HT1080 (cell line): ENCODE measurements at places on chromosomes 3 and 15.

DNA sequence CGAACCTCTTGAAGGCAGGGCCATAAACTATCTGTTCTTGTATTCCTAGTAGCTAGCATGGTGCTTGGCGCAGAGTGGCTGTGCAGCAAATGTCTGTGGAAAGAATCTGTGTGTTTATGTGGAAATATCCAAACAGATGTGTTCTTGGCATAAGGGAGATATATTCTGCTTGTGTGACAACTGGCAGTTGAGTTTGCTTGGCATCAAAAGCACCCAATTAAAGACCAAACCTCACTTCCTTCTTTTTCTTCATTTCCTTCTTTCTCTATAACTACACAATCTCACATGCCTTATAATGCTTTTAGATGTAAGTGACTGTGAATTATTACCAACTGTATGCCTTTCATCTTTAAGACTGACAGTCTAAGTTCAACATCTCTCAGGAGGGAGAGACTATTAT lies 296.5 kb downstream of the SLC9A9 start:
- DNase-seq: no peak

DNA sequence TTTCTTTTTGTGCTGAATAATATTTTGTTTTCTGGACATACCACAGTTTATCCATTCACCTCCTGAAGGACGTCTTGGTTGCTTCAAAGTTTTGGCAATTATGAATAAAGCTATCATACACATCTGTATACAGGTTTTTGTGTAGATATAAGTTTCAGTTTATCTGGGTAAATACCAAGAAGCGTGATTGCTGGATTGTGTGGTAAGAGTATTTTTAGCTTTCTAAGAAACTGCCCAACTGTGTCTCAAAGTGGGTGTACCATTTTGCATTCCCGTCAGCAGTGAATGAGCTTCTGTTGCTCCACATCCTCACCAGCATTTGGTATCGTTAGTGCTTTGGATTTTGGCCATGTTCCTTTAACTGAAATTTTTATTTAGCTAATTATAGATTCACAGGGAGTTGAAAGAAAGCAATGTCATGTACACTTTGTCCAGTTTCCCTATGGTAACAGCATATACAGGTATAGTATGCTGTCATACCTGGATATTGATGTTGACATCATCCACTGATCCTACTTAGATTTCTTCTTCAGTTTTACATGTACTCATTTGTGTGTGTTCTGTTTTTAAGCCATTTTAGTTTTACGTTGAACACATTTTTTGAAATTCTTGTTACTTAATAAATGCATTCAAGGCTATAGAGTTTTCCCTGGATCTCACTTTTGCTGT lies 11.9 kb downstream of the ARID3B start:
- no peak for DNase-seq

DNA sequence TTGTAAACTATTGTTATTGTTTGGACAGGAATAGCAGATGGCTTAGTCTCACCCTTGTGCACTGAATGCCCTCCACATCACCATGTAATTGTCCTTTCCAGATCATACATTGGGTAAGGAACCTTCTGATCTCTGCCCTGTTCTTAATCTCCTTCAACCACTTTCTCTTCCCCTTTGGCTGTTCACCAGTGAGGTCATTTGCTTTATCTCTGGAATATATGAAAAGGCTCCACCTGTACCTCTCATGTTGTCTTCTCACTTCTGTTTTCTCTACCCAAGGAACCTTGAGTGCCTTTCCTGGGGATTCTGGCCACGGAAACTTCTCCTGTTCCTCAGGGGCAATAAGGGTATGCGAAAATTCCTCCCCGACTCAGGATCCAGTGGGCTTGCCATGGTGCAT lies 28.5 kb downstream of the MCTP2 start:
- no peak for DNase-seq

DNA sequence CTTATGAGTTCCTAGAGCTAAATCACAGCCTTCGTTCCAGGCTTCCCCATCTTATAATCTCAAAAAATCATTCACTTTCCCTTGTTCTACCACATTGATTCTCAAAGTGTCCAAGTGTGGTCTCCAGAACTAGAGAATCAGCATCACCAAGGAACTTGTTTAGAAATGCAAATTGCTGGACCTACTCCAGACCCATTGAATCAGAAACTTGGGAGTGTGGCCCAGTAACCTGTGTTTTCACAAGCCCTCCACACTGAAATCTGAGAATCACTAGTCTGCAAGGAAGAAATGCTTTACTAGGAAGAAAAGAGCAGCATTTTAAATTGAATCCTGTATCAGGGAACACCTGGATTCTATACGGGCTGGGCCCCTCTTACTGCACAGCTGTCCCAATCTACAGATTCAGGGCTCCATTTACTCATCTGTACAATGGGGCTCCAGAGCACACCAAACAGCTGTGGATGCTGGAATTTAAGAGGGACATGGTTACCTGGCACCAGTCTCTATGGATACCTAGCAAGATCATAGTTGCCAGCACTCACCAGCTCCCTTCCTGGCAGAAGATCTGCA lies 3.9 kb downstream of the MEGF11 start:
- DNase-seq: no peak

GRCh38 chr15:51283026-51283425 lies 55.4 kb downstream of the CYP19A1 start:
- DNase-seq: peak; percentile 30

GRCh38 chr3:13700889-13701288 lies 152.0 kb downstream of the FBLN2 start:
- DNase-seq: no peak

DNA sequence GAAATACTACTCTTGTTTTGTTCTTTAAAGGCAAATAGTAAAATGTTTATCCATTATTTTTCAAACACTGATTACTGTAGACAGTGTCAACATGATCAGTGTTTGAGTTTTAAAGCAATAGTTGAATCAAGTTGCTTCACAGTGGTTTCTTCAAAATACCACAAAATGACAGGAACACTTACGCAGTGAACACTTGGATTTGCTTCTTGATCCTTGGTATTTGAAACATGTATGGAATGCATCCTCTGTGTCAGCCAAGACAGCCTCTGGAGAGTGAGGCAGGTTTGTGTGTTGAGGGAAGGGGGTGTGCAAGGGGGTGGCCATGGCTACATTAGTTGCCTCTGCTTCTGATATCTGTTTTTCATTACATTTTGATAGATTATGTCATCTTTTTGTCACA lies 413.0 kb downstream of the RBMS3 start:
- peak; percentile 92 for DNase-seq

DNA sequence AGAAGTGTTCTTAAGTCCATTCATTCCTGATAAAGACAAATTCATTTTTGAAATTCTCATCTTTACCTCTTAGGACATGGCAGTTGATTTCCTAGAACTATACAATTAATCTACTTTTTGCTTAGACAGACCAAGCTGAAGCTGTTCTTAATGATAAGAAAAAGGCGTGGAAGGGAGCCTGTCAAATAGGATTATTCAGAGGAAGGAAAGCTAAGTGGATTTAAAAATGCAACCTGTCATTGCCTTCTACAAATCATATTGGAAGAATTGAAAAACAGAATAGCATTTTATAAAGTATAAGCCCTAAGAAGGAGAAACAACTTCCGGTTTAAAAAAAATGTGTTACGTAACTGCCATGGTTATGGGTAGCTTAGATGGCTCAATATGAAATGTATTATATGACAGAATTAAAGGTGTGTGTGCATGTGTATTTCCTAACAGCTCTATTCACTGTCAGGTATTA lies 81.2 kb upstream of the RAP2B start:
- no peak for DNase-seq

- DNase-seq: no peak
Observed at GRCh38 chr3:130831719-130832400, 62.0 kb upstream of the ATP2C1 start.

- DNase-seq: no peak
Observed at GRCh38 chr3:27680517-27681246, 41.4 kb downstream of the EOMES start.

- DNase-seq: peak; percentile 65
Observed at GRCh38 chr3:153768561-153769469, 352.4 kb upstream of the ARHGEF26 start.

- peak; percentile 52 for DNase-seq
Observed at GRCh38 chr3:124951511-124952281, 17.1 kb upstream of the MUC13 start.

- DNase-seq: peak; percentile 68
Observed at GRCh38 chr3:66140743-66141372, 79.9 kb upstream of the SLC25A26 start.

DNA sequence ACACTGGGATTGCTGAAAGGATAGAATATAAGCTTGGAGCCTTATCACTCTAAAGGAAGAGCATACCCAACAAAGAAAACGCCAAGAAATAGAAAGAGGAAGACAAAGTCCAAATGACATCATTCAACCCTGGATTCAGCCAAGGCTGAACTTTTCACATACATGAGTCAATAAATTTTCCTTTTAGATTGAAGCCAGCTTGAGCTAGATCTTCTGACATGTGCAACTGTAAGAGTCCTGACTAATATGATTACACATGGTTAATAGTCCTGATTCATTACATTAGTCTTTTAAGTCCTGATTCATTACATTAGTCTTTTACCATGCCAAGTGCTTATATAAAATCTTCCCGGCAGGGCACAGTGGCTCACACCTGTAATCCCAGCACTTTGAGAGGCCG lies 13.6 kb upstream of the DENND6A start:
- DNase-seq: peak; percentile 88

DNA sequence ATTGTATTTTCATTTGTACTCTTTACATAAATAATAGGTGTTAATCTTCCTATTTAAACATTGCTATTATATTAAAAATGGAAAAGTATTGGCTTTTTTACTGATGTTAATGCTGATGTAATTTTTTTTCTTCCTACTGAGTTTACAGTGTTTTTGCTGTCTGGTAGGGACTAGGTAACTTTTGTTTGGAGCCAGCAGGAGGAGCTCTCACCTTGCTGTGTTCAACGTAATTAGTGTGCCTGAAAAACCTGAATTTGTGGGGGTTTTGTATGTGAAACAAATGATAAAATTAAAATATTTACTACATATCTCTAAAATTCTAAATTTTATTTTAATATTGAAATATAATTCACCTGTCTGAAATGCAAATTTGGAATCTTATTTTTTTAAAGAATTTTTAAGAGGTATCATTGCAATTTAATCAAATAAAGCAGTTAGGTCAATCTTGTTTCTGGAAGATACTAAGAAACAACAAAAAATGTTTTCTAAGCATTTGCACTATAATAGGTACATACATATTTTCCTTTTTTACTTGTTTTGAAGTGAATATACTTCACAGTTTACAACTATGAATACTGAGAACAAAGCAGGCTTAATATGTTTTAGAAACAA lies 48.8 kb downstream of the EPHA6 start:
- peak; percentile 37 for DNase-seq

DNA sequence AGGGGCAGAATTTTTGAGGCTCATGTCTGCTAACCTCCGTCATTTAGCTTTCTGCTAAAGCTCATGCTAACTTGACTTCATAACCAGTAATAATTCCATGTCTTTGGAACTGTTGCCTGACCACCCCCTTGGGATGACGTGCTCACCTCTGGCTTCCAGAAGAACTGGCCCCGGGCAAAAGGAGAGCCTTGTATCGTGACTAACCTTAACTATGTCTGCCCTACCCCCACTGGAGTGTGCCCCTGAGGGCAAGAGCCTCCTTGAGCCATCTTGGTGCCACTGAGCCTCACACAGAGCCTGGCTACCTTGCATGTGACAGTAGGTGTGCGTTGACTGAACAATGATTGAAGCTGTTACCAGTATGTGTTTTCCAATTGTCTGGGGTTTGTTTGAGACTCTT lies 4.7 kb downstream of the LRRK1 start:
- DNase-seq: no peak

- peak; percentile 44 for DNase-seq
Observed at GRCh38 chr15:96849271-96849900, 518.9 kb downstream of the NR2F2 start.

DNA sequence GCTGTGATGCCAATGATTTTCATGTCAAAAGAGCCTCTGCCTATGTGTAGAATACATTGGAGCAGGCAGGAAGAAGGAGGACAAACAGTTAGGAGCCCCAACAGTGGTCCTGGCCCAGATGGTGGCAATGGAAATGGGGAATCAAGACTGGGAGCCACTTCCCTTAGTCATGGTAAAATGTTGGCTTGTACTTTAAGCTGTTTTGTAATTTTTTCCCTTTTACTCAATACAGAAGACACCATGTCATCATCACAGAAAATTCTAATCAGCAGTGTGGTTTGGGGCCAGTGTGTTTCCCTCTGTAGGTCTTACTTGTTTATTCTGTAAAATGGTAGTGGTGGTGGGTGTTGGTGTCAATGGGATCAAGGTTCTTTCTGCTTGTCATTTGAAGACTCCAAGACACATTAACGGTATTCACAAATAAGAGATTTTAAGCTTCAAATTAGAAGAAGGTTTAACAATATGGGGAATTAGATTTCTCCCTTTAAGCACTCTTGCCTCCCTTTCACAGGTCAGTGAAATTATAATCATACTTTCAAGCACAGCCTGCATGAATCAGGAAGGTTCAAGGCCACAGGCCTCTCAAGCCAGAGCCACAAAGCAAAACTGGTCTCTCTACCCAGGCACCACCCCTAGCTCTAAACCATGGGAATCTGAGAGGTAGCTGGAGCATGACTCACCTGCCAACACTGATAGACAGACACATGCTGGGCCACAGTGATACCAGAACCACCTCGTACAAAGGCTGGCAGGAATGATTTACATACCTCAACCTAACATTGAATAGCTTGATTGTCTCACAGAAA lies 24.9 kb downstream of the SIAH2 start:
- DNase-seq: peak; percentile 79

DNA sequence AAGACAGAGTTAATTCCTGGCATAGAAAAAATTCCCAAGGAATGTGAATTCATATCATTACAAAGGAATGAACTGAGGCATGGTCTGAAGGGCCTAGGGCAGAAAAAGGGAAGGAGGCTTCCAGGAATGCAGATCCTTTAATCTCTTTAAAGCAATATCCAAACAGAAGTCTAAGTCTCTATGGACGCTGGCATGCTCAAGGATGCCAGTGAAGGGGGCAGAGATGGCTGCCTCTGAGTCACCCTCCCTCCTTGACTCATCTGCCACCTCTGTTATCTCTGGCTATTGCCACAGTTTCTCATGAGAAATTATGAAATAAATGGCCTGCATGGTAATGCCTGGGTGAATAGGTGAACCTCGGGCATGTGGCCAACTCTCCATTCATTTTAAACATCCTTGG lies 96.3 kb upstream of the BCL6 start:
- DNase-seq: peak; percentile 71

DNA sequence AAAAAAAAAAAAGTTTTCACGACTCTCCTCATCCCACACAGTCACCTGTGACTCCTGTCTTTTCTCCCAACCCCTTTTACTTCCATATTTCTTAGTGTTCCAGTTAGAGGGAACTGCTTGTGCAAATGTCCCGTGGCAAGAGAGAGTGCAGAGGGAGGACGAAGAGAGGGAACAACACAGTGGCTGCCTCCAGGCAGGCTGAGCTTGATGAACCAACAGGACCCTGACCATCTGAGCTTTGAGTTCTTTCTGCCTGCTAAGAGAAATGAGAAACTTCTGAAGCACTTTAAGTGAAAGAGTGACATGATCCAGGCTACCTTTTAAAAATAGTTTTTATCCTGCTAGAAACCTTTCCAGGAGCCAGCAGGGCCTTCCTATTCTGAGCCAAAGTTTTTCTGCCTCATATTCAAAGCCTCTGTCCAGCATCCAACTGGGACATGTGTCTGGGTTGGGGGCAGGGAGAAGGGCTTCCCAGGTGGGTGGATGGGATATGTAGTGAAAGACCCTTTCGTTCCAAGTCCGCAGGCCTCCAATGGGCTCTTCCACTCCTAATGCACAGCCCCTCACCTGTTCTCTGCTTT lies 239.9 kb downstream of the OPA1 start:
- no peak for DNase-seq

GRCh38 chr15:31328428-31328968 lies 1.9 kb downstream of the KLF13 start:
- no peak for DNase-seq
